Cerebellar cortex (tissue), 1 donor: ENCODE measurements at places on chromosomes 7 and 10.

DNA sequence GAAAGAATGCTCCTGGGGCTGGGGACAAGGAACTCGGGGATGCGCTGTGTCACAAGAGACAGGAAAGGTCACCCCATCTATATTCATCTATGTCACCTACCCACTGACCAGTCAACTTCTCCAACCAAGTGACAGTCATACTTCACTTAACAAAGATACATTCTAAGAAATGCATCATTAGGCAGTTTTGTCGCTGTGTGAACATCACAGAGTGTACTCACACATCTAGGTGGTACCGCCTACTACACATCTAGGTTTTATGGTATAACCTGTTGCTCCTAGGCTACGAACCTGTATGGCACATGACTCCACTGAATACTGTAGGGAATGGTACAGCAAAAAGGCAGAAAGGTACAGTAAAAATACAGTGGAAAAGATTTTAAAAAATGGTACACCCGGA is 3.8 kb upstream of the ADAM12 start:
- no peak for DNase-seq

- no peak for DNase-seq
Observed at GRCh38 chr7:25026156-25026555, 46.2 kb upstream of the OSBPL3 start.

DNA sequence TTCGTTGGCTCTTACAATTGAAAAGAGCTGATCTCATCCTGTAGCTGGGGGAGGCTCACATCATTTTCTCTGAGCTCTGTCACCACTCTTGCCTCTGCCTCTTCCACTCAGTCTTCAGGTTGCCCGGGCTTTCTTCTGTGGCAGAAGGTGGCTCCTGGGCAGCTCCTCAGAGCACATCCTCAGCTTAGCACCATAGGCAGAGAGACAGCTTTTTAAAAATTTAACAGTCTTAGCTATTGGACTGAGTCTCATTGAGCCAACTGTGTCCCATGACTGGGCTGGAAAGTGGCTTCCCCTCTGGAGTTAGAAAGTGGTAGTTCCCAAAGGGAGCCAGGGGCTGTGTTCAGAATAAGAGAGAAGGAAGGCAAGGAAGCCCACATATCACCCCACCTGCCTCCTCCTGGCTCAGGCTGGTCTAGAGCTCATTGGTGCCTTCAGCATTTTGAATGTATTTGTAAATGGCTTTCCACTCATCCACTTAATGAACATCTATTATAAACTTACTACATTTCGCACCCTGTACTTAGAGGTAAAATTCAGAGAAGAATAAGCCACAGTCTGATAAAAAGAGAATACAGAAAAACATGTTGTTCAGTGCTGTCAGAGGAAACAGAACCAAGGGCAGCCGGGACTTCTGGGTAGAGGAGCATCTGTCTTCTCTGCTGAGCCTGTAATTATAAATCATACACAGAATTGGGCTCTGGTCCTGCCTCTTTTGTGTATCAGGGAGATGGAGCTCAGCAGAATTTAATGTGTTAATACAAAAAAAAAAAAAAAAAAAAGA is 119.3 kb downstream of the WDFY4 start:
- DNase-seq: no peak

- no peak for DNase-seq
Observed at GRCh38 chr7:116322541-116322940, 112.2 kb downstream of the TES start.

DNA sequence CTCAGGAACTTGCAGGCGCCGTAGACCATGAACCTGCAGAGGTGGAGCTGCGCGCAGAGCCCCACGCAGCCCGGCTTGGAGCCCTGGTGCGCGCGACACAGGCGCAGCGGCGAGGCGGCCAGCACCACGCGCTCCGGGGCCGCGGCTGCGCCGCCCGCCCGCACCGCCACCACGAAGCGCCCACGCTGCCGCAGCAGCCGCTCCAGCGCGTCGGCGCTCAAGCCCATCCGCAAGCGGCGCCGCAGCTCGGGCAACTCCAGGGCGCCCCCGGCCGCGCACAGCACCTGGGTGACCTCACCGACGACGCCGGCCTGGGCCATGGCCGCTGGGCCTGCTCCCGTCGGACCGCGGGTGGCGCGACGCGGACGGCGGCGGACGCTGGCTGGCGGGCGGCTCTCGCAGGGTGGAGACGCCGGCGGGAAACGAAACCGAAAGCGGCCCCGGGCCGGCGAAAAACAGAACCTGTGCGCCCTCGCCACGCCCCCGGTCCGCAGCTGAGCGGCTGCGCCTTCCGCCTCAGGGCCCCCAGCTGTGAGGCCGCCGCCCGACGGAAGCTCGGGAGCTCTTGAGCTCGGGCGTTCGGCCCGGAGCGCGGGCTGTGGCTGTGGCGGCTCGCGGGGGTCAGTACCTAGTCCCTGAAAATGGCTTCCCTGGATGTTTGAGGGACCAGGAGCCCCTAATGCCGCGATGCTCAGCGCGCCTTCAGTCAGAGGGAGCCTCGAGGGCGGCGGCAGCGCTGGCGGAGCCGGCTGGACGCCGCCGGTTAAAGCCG is at the start of gene PARP12:
TSS of gene PARP12 (minus strand) at position 424 of the 772 bp plus-strand sequence. CDS start at position 320, 104 bp downstream.
- no peak for DNase-seq

DNA sequence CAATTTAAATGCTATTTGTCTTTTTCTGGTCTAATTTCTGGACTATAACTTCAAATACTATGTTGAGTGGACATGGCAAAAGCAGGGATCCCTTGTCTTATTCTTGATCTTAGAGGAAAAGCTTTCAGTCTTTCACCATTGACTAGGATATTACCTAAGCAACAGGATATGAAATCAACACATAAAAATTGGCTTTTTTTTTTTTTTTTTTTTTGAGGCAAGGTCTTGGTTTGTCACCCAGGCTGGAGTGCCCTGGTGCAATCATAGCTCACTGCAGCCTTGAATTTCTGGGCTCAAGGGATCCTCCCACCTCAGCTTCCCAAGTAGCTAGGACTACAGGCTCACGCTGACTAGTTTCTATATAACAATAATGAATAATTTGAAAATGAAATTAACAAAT is 90.8 kb downstream of the JMJD1C start:
- no peak for DNase-seq

GRCh38 chr10:83862723-83863122 is 276.6 kb upstream of the GHITM start:
- DNase-seq: peak; percentile 73

- no peak for DNase-seq
Observed at GRCh38 chr7:4270941-4271715, 411.0 kb upstream of the FOXK1 start.

DNA sequence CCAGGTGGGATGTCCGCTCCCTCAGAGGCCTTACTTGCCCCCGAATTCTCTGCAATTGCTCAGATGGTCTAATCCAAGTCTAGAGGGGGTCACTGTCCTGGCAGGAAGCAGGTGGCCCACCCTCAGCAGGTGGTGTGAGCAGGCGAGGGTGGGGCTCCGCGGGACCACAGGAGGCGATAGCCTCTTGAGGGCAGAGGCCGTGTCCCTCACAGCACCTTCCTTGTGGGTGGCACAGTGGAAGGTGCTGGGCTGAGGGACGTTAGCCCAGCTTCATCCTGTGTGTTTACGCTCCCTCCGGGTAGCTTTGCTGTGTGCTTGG is 38.3 kb upstream of the INPP5A start:
- DNase-seq: no peak

DNA sequence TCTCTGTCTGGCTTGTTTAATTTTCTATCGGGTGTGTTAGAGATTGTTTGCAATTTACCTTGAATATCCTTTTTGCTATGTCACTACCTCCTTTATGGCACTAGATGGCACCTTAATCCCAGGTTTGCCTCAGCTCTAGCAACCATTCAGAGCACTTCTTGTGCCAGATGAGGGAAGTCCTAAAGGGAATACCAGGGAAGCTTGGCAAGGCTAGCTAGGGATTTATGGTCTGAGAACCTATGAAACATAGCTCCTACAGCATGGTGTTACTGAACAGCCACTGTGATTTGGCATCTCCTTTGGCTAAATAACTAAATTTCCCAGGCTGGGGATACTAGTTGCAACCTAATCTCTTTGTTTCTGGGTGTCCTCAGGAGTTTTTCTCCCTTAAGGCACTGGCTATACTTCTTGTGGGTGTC is 69.0 kb upstream of the VOPP1 start:
- peak; percentile 84 for DNase-seq

- DNase-seq: peak; percentile 98
Observed at GRCh38 chr10:111934931-111935330, 248.6 kb downstream of the GPAM start.

DNA sequence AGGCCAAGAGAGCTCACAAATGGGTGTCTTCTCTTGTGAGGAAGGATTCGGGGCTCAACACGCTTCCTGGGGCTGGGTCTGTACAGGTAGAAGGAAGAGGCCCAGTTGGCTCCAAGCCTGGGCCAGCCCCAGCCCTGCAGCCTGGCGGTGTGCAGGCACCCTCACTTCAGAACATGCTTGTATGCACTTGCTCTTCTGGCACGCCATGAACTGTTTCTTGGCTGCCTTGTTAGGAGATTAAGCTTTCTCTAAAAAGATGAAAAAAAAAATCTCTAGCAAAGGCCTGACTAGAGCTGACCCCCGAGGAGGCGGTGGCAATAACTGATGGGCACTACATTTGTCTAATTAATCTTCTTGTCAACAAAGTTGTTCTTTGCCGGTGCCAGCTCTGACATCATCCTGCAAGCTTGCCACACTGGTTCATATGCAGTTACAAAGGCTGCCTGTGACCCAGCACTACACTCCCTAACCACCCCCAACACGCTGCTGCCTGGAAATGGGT is 94.7 kb downstream of the WDR11 start:
- peak; percentile 13 for DNase-seq

DNA sequence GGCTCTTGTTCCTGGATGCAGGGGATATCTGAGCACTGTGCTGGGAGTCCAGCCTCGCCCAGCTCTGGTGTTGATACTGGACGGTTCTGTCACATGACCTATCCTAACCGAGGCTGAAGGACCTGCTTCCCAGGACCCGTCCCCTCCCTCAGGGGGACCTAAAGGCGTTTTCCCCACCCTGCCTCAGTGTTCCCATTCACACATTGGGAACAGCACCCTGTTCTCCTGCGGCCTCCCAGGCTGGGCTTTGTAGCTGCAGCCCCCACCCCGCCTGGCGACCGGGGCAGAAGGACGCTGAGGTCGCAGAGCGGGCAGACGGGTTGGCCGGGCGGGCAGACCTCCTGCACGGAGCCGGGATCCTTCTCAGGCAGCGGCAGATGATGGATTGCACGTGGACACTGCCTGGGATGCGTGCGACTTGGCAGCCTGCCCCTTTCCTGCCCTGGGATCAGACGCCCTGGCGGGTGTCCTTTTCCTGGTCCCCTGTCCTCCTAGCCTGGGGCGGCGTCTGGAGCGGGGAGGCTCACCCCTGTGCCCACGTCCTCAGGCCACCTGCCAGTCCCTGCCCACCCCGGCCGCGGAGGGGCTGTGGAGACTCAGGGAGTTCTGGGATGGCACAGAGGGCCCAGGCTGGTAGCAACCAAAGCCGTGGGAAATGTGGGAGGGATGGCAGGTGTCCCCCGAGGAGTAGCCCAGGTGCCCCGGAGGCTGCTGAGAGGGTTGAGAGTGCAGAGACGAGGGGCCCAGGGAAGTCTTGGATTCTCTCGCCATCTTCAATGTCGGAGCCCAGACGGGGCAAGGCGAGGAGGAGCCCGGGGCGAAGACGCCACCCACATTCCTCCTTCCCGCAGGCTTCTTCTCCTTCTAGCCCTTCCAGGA is 17.2 kb upstream of the PSMG3 start:
- no peak for DNase-seq

DNA sequence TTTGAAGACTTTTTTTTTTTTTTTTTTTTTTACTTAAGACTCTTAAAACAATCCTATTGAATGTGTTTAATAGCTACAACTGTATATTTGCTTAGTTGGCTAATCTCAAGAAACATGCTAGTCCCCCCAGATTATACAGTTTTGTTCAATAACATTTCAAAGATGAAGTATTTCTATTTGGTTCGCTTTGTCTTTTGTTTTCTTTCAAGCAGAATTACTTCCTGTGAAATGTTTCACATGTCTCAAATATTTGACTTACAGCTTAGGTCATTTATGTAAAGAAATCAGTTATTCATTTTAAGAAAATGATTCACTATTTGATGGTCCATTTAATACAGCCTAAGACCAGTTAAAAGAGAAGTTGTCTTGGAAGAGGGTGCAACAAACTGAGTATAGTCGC is 12.8 kb upstream of the LAMB1 start:
- no peak for DNase-seq

GRCh38 chr10:70664702-70665195 is 7.6 kb upstream of the ADAMTS14 start:
- no peak for DNase-seq

GRCh38 chr7:29748286-29749099 is 57.8 kb upstream of the WIPF3 start:
- peak; percentile 59 for DNase-seq

- no peak for DNase-seq
Observed at GRCh38 chr10:91117505-91117904, 103.0 kb upstream of the PCGF5 start.

- no peak for DNase-seq
Observed at GRCh38 chr10:26508016-26508415, 69.9 kb downstream of the APBB1IP start.

- DNase-seq: no peak
Observed at GRCh38 chr10:47137311-47137851, 162.6 kb upstream of the GDF10 start.

GRCh38 chr7:110839866-110840265 is 251.1 kb upstream of the LRRN3 start:
- DNase-seq: peak; percentile 62
